ENCODE measurements at places on chromosomes 5 and 9. TPM values are rescaled to one million over a fixed set of nuclear protein-coding genes. Genes with fewer than 3 reads are reported as not detected.

Gene ZNF483
- 2.8 TPM for total RNA-seq

Gene KCNN2
- not detected for total RNA-seq

Gene PTPRD
- total RNA-seq = not detected

Gene GFI1B
- total RNA-seq = not detected

Gene AJM1
- 5.9 TPM for total RNA-seq

Gene ADAMTS19
- not detected for total RNA-seq

Gene IL5
- 0.48 TPM for total RNA-seq

Gene ENHO
- total RNA-seq = not detected

Gene CCNJL
- not detected for total RNA-seq

Gene ARL10
- 15.9 TPM for total RNA-seq

Gene PCDHB5
- total RNA-seq = not detected

Gene NRG2
- not detected for total RNA-seq

Gene TAF11L2
- not detected for total RNA-seq

Gene HINT1
- total RNA-seq = 298 TPM

Gene ECM2
- total RNA-seq = not detected

Gene SEMA5A
- 0.08 TPM for total RNA-seq

Gene GPX8
- not detected for total RNA-seq

Gene FYB1
- 335 TPM for total RNA-seq

Gene ZNG1F
- total RNA-seq = 9.5 TPM

Gene FOXD4
- total RNA-seq = 0.13 TPM

Gene DNLZ
- total RNA-seq = 16.8 TPM

Gene LHX3
- not detected for total RNA-seq

Gene PROB1
- 2.6 TPM for total RNA-seq

Gene SLC23A1
- total RNA-seq = 0.26 TPM

Gene PLAC8L1
- total RNA-seq = 0.39 TPM

Gene EIF4E1B
- total RNA-seq = not detected

Gene ADAMTS12
- not detected for total RNA-seq

Gene FANCG
- total RNA-seq = 76.8 TPM

Gene PCDHAC1
- not detected for total RNA-seq

Gene PDE6A
- not detected for total RNA-seq

Gene DMRT3
- total RNA-seq = not detected

Gene PCDHA1
- total RNA-seq = not detected

Gene C1QTNF2
- not detected for total RNA-seq

Gene STPG3
- total RNA-seq = not detected

Gene SLC45A2
- not detected for total RNA-seq

Gene RALGPS1
- 2.7 TPM for total RNA-seq

Gene LAMC3
- 0.22 TPM for total RNA-seq

Gene TAF1L
- 0.02 TPM for total RNA-seq

Gene HK3
- total RNA-seq = 0.18 TPM
